ENCODE measurements at places on chromosomes 6 and 20.
A peak's percentile ranks its signal among the peaks of the same experiment; 100 is the strongest.

- DNase-seq: no peak
Observed at GRCh38 chr6:112881027-112881426, 533.9 kb downstream of the RFPL4B start.

DNA sequence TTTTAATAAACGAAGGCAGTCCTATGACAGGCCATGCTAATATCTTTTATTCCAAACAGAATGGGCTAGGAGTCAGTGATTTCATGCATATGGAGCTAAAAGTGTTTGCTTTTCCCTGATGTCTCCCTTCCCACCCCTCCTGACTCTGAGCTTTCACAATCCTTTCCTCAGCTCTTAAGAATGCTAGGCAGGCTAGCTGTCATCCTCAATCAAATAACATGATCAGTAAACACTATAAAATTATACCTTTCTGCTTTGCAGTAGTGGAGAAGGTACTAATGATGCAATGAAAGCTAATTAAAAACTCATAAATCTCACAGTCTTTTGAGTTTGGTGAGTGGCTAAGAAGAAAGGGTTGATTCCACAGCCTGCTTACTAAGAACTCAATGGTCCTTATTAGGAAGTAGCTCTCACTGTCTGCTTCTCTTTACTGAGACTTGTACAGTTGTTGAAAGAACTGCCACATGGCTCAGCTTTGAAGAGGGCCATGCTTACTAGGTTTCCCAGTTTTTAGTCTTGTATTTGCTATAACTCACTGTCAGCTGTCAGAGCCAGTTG, 250.9 kb upstream of the JAG1 start:
- no peak for DNase-seq

- no peak for DNase-seq
Observed at GRCh38 chr6:109743739-109744138, 52.6 kb downstream of the FIG4 start.

- peak; percentile 12 for DNase-seq
Observed at GRCh38 chr20:14319704-14320103, 17.7 kb downstream of the FLRT3 start.

DNA sequence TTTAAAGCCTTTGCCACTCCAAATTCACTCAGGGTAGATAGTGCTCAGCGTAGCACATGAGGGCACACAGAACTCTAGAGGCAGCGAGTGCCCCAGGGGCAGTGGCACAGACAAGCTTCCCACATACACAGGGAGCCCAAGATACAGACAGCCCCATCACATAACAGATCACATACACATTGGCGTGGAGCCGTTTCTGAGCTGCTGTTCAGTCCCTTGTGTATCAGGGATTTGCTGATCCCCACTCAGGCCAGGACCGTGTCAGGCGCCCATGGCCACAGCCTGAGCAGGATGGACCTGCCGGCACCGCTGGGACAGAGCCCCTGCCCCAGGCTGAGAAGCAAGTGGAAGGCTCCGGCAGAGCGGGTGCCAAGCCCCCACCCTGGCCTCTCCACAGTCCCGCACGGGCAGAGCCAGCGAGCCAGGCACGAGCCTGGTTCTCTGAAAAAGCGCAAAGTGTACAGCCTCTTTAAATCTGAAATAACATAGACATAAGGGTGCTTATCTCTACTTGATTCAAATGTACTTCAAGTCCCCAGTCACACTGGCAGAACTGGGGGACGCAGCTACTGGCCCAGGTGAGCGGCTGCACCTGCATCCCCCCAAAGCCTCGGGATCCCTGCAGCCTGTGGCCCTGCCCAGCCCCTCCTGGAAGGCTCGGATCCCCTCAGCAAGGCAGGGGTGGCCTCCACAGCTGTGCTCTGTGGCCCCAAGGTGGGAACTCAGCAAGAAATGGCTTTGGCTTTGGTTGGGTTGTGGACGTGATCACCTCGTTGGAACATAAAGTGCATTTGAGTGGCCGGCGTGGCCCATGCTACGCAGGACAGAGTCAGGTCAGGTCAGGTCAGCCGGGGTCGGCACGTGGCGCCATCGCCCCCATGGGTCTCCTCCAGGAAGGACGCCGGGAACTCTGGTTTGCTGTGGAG, 231.3 kb downstream of the ERMARD start:
- no peak for DNase-seq

GRCh38 chr6:169070506-169071176, 183.0 kb downstream of the THBS2 start:
- DNase-seq: no peak

GRCh38 chr6:146103416-146104072, 74.7 kb downstream of the GRM1 start:
- no peak for DNase-seq

- no peak for DNase-seq
Observed at GRCh38 chr6:39706819-39707335, 18.3 kb downstream of the KIF6 start.

- no peak for DNase-seq
Observed at GRCh38 chr20:23356203-23356602, 5.6 kb downstream of the NXT1 start.

DNA sequence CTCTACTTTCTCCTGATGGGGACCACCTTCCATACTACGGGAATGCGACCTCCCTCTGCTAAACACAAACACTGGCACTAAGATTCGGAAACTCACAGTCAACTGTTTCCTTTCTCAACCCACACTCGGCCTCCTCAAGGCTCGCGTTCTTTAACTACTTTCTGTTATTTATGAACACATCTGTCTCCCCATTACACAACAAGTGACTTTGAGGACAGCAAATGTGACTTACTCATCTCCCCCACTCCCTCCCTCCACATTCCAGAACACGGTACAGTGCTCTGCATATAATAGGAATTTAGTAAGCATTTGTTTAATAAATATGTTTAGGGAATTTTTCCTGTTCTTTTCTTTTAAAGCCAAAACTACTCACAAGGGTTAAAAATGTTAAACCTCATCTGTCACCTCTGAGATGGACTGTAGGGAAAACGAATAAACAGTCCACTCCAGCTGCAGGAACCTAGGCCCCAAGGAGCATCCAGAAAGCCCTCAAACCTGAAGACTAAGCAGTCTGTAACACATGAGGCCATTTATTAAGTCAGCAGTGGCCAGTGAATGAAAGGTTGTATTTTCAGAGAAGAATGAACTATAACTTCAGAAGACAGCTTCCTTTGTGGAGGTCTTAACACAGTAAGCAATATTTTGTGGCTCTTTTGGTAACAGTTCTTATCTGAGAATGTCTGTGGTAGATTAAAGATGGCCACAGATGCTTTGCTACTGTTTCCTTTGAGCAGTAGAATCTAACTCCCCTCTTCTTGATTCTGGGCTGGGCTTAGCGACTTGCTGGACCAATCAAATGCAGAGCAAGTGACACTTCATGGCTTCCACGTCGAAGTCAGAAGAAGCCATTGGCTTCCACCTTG, 209.6 kb upstream of the DTNBP1 start:
- peak; percentile 65 for DNase-seq

DNA sequence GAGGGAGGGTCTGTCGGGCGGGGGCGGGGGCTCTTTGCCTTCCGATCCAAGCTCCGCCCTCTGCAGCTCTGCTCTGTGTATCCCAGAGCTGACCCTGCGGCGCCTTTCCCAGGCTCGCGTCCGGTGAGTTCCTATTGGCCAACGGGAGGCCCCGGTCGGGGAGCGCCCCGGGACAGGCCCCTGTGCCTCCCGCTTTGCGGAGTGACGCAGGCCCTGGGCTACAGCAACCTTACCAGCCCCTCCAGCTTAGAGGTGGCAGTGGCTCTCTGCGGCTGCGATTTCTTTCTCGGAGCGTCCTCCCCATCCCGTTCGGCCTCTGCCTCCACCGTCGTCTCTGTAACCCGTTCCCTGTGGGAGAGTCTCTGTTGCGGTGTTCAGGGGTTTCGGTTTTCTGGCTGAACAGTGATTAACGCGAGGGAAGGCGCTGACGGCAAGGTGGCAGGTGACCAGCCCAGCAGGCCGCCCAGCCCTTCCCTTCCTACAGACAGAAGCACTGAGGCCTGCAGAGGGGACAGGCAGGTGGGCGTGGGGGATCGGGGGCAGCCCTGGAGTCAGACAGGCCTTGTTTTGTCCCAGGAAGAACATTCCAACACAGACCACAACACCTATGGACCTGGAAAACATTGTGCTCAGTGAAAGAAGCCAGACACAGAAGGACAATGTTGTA, 18.1 kb upstream of the CEBPB start:
- DNase-seq: no peak

DNA sequence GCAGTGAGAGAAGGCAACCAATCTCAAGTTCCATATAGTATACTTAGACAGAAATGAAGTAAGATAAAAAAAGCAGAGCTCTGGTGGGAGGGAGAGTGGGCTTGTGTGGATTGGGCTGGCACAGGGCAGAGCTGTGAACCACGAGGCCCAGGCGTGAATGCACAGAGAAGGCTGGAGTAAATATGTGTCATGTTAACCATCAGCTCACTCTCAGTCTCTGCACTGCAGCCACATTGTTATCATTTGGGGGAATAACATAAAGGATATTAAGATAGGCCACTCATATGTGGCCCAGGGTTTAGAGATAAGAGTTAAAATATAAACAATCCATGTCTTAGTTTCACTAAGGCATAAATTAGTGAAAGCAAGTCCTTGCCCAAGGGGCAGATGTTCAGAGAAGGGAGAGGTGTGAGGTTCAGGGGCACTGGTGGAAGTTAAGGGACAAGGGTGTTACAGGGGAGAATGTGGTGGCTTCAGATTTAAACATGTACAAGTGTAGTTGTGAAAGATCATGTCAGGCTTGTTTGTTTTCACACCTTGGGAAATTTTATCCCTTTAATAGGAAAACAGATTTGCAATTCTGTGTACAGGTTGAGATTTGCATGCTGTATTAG, 14.4 kb downstream of the GMPR start:
- DNase-seq: no peak

DNA sequence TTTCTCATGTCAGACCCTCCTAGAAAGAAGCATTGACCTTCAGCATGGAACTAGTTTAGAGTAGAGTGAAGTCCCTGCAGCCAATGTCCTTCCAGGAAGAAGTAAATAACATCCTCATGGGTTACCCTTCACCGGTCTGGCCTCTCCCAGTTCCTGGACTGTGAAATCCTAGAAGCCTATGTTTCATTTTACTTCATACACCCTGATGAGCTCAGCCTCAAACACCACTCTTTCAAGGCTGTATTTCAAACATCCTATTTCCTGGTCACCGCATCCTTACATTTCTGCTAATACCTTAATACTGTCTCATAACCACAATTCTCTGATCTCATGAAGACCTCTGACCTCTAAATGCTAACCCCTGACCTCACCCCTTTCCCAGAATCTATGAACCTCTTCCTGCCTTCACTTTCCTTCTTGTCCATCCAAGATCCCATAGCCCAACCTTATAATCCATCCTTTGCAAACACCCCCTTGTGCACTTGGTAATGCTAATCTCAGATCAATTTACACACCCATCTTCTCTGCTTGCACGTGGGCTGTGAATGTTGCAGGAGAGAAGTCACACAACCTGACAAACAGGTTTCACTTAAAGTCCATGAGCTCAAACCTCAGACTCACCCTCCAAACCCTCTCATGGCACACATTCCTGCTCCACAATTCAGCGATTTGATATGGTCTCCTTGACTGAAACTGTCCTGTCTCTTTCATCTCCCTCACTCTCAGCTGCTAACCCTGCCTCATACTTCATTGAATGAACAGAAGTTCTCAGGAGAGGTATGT, 30.2 kb downstream of the SLC2A10 start:
- DNase-seq: no peak

DNA sequence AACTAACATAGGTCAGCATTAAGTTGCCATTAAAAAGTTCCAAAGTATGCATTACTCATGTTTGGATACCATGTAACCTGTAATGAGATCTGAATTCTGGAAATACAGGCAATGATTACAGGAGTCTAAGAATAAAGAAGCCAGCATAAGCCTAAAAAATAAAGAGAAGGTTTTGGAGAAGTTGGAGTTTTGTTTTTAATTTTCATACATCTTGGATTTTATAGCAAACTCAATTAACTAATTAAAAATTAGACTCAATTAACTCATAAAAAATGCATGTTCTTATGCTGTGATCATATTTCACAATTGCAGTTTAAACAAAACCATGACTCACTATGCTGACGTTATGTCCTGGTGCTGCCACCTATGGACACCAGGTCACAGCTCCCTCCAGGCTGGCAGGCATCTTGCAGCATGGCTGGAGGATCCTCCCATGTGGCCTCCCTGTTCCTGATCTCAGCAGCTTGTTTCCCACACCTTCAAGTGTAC, 648.8 kb upstream of the AGPAT4 start:
- DNase-seq: peak; percentile 16

DNA sequence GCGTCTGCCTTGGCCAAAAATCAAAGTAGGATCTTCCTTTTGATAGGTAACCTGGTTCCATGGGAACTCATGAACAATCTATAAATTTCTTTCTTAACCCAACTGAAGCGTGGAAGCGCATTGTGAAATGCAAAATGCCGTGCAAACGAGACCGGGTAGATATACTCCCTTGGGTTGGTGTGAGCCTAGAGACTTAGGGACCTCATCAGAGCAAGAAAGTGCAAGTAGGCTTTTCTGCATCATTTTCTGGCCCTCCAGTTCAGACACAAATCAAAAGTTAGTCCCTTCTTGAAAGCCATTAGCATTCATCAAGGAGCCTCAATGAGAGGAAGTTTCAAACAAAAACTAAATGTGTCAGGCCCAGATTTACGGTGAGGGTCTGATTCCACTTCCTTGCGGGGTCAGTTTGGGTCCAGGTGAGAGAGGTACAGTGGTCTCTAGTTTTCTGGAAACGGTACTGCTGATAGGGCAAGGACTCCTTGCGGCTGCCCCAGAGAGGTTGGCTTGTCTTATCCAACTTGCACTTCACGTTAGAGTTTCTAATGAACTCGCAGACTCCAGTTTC, 5.3 kb upstream of the ZNF184 start:
- peak; percentile 11 for DNase-seq

GRCh38 chr6:152184573-152184916, 377.1 kb downstream of the ESR1 start:
- no peak for DNase-seq

DNA sequence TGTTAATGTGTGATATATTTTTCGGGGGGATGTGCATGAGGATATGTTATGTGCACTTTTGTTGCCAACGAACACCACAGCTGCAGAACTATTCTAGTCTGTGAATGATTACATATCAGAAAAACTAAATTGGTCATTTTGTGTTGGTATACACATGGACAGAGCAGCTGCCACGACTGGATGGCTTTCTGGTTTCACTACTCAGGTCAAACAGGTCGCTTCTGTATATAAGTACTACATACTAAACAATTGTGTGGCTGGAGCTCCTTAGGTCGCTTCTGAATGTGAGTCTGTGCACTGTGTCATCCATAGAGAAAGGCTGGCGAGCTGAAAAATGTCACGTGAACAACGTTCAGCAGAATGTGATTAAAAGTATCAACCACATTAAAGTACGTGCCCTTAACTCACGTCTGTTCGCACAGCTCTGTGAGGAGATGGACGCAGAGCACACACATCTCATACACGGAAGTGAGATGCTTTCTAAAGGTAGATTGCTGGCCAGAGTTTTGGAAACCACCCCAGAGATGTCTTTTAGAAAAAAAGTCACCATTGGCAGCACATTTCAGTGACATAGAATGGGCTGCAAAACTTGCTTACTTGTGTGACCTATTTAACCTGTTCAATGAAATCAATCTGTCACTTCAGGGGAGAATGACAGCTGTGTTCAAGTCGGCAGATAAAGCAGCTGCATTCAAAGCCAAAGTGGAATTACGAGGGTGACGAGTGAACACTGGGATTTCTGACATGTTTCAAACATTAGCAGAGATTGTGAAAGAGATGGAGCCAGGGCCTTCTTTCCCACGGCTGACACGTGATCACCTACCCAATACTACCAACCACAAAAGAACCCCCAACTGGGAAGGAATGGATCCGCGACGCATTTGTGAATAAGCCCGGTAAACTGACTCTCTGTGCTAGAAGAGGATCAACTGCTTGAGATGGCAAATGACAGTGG, 176.6 kb downstream of the PDE10A start:
- DNase-seq: no peak

GRCh38 chr6:143675946-143676345, 1.8 kb upstream of the PHACTR2 start:
- DNase-seq: no peak

- DNase-seq: no peak
Observed at GRCh38 chr6:57104336-57104735, 14.3 kb downstream of the ZNF451 start.
